ENCODE measurements at places on chromosomes 6 and 20.

- peak; percentile 1 for DNase-seq
Measured at GRCh38 chr6:16514249-16514648, 247.0 kb downstream of the ATXN1 start.

DNA sequence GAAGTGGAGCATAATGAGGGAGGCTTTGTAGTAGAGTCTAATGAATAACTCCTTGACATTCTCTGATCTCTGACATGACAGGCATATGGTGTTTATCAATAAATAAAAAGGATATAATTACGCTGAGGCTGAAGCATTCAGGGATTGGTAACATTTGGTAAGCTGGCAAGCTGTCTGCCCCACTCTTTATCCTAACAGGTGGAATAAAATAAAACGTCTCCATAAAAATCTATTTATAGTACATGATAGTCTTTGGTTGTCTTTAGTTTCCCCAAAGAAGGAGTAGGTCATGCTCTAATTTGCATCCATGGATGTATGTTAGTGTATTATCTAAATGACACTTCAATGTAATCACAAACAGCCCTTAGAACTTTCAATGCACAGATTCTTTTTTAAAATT is 30.9 kb upstream of the RBM24 start:
- DNase-seq, result no peak

GRCh38 chr20:50245498-50246366 is 55.1 kb downstream of the CEBPB start:
- no peak for DNase-seq

DNA sequence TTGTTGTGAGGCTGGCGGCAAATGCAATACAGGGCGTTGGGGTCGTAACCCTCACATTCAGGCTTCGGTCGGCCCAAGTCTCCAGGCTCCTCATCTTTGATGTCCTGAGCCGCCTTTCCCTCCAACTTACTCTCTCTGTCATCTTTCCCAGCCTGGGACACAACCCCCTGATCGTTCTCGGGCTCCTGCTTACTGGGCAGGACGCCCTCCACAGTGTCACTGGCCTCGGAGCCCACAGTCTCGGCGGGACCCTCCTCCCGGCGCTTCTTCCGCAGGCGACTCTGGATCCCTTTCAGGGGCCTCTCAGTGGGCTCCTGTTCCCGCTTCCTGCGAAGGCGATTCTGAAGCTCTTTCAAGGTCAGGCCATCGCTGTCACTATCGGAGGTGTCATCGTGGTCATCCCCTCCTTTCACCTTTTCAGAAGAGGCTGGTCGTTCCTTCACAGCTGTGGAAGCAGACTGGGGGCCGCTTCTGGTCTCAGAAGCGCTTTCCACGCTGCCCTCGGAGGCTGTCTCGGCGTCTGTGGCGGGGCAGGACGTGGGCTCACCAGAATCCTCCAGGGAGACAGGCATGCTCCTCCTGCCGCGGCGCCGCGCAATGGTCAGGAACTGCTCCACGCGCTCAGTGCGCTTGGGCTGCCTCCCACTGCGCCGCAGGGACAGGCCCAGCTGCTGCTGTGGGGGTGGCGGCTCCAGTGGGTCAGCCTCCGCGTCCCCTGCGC is 15.4 kb downstream of the DIDO1 start:
- no peak for DNase-seq

GRCh38 chr20:59307270-59307669 is 6.9 kb downstream of the EDN3 start:
- DNase-seq, result no peak

- DNase-seq, result peak; percentile 43
Measured at GRCh38 chr6:148166339-148166968, 176.2 kb upstream of the SASH1 start.

Data from COR-L47 (cell line).